Sciatic nerve (tissue), 2 donors: ENCODE measurements at places on chromosomes 1 and 21. TPM values are rescaled to one million over a fixed set of nuclear protein-coding genes. Genes with fewer than 3 reads are reported as not detected.

DNA sequence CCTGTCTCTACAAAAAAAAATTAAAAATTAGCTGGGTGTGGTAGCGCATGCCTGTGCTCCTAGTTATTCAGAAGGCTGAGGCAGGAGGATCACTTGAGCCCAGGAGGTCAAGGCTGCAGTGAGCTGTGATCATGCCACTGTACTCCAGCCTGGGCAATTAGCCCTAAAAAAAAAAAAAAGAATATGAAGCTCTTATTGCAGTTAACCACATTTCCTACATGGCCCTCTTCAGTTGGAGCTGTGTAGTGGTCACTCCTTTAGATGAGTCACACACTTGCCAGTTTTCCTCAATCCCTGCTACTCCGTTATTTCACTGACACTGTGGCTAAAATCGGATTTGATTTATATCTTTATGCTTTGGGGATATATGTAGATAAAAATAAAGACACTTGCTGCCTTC, 11.8 kb downstream of the NFYC start:
- no peak for DNase-seq

DNA sequence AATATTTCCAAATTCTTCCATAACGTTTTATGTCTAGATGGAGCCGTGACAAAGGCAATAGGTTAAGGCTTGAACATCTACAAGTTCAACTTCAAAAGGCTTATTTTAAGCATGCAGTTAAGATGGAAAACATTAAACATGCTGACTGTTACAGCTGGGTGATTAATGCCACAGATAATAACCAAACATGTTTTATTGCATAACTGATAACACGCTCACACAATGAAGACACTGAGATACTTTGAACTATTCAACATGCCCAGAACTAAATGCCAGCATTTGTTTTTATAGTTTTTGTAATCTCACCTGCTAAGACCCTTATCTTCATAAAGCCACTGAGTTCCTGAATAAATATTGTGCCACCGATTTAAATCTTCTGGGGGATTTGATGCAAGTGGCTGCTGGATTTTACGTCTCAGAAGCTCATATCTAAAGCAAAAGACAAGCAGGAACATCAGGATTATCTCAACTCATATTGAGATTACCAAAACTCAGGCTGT, 310.4 kb downstream of the KCTD3 start:
- DNase-seq: no peak

DNA sequence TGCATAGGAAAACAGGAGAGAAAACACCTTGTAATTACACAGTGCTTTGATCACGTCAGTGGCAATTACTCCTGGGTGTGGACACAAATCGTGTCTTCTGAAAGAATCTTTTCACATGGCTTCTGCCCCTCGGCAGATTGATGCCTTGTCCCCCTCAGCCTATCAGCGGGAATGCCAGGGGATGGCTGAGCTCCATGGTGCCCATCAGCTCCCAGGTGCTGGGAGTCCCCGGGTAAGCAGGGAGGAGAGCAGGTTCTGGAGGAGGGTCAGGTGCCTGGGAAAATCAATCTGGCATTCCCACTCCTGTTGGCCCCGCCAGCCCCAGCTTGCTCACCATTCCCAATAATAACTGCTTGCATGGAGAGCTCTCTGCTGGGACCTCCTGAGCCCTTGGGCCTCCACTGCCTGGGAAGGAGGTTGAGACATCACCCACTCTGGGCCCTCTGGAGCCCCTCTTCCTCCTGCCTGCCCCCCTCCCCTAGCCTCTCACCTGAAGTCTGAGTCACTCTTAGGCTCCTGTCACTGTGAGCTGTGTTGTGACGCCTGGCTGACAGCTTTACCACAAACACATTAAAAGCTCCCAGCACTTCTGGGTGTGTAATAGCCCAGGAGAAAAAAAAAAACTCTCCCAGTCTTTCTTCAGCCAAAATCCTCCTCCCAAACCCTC, 4.9 kb downstream of the CAMK2N1 start:
- peak; percentile 14 for DNase-seq

DNA sequence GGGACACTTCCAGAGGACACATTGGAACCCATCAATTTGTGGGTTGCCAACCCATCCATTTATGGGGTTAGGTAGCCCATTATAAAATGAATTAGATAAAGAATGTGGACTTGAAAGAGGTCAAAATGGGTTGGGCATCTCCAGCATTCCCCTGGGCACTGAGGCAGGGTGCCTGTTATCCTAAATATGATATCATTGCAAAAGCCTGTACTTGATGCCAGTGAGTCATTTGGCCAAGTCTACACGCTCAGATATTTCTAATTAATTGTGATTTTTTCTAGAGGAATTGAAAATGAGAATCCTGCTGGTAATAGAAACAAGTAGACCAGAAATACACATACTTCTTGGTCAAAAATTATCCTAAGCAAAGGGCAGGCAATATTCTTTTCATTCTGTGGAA, 21.9 kb upstream of the NBL1 start:
- no peak for DNase-seq

- no peak for DNase-seq
These were observed 5.0 kb downstream of the TMEM240 start for GRCh38 chr1:1535201-1536018.

DNA sequence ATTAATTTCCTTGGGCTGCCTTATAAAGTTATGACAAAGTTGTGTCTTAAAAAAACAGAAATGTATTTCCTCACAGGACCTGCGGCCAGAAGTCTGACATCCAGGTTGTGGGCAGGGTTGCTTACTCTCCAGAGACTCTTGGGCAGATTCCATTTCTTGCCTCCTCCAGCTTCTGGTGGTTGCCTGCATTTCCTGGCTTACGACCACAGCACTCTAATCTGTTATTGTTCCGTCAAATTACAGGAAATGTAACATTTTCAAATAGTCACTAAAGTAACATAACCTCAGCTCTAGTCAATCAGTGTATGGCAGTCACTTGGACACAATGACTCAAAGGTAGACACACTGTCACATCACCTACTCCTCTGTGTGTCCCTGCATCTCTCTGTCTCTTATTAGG, 226.8 kb downstream of the DNAH14 start:
- DNase-seq: no peak

DNA sequence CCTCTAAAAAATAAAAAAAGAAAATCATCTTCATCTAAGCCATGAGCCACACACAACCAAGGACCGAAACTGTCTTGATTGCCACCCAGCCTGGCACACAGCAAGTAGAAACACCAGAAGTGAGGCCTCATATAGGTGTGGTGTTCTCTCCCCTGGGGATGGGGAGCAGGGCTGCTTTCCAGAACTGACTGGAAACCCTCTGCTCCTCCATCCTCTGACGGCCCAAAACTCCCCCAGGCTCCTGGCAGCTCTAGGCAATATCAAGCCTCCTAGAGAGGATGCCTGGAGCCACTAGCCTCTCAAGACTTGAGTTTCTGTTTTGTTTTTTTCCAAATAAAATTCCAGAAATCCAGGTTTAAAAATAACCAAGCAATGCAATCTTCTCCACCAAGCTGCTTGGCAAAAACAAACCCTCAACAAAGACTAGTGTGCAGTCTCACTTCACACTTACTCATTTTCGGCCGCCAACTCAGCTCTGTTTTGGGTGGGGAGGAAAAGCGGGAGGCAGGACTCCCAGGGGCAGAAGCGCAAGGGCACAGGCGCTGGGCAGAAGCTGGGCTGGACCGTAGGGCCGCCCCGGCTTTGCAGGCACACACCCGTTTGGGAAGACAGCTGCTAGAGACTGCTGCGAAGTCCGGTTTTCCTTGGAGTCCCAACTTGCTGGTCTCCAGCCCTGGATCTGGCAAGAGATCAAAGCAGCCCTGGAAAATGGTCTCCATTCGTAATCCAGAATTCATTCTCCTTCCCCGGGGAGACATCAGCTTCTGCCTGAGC, 78.2 kb upstream of the CAPZB start:
- peak; percentile 73 for DNase-seq

DNA sequence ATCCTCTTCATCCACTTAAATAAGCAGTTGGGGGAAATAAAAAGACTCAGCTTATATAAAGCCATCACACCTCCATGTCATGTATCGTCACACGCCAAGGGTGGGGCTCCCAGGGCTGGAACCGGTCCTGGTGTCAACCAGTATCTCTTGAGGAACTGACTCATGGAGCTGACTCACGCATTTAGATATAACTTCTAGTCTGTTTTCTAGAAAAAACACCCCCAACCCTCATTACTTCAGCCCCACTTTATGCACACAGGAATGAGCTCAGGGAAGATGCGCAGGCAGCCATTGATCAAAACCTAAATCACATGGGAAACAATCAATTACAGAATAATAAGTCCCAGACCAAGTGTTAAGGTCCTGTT, 6.9 kb upstream of the IL22RA1 start:
- DNase-seq: no peak

GRCh38 chr1:31977385-31978131, 36.1 kb upstream of the KHDRBS1 start:
- no peak for DNase-seq

- no peak for DNase-seq
These were observed 24.7 kb downstream of the STX6 start for GRCh38 chr1:180997843-180998504.

GRCh38 chr1:14138687-14139086, 438.7 kb downstream of the PRDM2 start:
- DNase-seq: no peak

DNA sequence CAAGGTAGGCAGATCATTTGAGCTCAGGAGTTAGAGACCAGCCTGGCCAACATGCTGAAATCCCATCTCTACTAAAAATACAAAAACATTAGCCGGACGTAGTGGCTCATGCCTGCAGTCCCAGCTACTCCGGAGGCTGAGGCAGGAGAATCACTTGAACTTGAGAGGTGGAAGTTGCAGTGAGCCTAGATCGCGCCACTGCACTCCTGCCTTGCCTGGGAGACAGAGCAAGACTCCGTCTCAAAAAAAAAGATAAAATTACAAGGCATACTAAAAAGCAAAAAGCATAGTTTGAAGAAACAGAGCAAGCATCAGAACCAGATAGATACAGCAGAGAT, 61.2 kb upstream of the CDC42BPA start:
- no peak for DNase-seq

GRCh38 chr1:212916481-212917133, 33.7 kb upstream of the VASH2 start:
- DNase-seq: peak; percentile 67

- no peak for DNase-seq
These were observed 3.3 kb downstream of the TMEM200B start for GRCh38 chr1:29120367-29120766.

DNA sequence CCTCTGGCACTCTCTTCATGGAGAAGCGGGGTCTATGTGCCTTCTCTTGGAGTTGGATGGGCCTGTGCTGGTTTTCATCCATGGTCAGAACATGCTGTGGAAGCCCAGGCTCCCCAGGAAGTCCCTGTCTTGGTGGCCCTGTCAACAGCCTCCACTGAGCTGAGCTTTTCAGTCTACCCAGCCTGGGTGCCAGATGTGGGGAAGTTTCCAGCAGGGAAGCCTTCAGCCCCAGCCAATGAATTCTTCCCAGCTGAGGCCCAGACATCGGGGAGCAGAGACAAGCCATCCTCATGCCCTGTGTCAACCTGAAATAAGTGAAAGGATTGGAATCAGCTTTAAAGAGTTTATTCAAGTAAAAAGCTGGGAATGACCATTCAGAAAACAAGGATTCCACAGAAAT, 75.1 kb upstream of the PGBD5 start:
- no peak for DNase-seq

DNA sequence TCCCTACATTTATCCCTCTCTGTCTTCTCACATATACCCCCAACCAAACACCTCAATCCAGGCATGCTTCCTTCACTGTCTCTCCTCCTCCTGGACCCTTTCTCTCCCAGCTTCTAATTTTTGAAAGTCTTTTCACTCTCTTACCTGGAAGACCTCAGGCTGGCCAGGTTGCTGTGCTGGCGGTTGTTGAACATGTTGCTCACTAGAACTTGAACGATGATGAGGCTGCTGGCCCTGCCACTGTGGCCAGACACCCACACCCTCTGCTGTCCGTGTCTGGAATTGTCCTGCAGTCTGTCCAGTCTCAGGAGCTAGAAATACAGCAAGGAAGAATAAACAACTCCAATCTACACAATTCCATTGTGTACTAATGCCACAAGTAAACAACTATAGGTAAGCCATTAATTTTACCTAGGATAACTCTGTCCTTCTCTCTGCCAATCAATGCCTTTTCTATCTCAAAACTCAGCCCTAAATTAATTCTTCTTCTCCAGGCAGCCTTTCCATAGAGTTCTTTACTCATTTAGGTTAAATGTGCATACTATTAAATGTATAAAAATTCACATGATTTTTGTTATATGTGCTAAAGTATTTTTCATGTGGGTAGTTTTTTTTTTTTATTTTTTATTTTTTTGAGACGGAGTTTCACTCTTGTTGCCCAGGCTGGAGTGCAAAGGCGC, 5.1 kb upstream of the CTSK start:
- peak; percentile 83 for DNase-seq

- DNase-seq: no peak
These were observed 841.1 kb downstream of the USP25 start for GRCh38 chr21:16570856-16571255.

DNA sequence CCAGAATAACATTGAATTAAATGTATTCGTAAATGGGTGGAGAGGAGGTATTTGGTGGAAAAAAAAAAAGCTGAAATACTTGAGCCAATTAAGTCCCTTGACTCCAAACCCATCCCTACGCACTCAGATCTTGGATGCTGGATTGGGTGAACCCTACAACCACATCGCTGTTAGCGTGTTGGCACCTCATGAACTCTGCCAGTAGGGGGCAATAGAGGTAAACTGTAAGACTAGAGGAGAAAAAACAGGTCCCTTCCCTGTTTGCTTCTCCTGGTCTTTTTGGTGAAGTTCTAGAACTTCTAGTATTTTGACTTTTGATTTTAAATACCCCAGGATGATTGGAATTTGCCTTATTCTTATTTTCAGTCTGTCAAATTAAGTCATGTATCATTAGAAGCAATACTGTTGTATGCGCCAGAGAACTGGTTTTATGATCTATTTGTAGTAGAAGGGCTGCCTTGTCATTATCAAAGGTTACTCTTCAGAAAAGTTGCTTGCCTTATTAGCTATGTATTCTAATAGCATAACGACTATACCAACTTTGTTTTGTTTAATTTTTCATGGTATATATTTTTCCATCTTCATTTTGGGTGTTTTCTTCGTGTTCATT, 1.9 kb upstream of the OR13G1 start:
- DNase-seq: no peak

DNA sequence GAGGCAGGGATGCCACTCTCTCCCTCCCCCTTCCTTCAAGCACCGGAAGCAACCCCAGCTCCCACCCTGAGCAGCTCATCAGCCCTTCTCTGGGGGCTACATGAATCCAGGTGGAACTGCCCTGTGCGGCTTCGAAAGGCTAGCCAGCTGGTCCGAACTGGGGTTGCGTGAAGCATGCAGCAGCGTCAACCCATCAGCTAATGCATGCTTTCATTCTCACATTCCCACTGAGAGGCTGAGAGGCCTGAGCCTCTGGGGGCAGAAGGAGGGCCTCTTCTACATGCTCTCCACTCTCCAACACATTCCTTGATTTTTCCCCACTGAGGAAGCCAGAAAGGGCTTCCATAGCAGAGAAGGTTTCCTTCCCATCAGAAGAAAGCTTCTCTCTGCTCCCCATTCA, 5.6 kb downstream of the RXRG start:
- no peak for DNase-seq

GRCh38 chr21:40923407-40923806, 76.4 kb upstream of the DSCAM start:
- no peak for DNase-seq

EPHB2 gene
- total RNA-seq: 22.6 TPM

SAMD11 gene
- total RNA-seq: 6.4 TPM

CLCNKB gene
- total RNA-seq: 1.4 TPM

SLC35F3 gene
- not detected for total RNA-seq

IKBKE gene
- 4.1 TPM for total RNA-seq

BARHL2 gene
- not detected for total RNA-seq

HRNR gene
- not detected for total RNA-seq

CR1L gene
- total RNA-seq: 0.45 TPM

GCSAML gene
- total RNA-seq: 1.2 TPM
